NCI-H446 treated with DMSO at 0.1 percent for 48 hours (cell line): ENCODE measurements at places on chromosomes 16 and 17.

GRCh38 chr16:29665294-29666077 is 2.4 kb downstream of the SPN start:
- no peak for DNase-seq

DNA sequence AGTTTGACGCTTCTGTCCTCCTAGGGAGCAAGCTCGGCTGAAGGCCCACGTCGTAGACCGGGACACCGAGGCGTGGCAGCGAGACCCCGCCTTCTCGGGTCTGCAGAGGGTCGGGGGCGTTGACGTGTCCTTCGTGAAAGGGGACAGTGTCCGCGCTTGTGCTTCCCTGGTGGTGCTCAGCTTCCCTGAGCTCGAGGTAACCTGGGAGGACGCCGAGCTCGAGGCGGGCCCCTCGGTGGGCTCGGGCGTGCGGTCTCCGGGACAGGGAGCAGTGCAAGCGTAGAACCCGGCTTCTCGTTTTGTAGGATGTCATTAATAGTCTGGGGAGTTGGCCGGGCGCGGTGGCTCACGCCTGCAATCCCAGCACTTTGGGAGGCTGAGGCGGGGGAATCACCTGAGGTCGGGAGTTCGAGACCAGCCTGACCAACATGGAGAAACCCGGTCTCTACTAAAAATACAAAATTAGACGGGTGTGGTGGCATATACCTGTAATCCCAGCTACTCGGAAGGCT is 715 bp downstream of the ENDOV start:
- no peak for DNase-seq

DNA sequence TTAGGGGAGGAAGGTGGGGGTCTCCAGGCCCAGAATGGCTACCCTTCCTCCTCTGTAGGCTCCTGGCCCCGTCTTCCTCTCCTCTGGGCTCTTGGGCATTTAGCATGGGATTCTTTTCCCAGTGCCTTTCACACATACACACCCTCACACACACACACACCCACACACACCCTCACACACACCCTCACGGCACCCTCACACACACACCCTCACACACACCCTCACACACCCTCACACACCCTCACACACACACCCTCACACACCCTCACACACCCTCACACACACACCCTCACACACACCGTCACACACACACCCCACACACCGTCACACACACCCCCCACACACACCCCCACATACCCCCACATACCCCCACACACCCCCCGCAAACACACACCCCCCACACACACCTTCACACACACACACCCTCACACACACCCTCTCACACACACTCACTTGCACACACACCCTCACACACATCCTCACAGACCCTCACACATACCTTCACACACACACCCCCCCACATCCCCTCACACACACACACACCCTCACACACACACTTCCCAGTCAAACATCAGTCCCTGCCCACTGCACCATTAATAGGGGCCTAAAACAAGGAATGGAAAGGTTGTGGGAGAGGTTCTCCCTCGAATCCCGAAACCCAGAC is 845 bp downstream of the SGCA start:
- no peak for DNase-seq

DNA sequence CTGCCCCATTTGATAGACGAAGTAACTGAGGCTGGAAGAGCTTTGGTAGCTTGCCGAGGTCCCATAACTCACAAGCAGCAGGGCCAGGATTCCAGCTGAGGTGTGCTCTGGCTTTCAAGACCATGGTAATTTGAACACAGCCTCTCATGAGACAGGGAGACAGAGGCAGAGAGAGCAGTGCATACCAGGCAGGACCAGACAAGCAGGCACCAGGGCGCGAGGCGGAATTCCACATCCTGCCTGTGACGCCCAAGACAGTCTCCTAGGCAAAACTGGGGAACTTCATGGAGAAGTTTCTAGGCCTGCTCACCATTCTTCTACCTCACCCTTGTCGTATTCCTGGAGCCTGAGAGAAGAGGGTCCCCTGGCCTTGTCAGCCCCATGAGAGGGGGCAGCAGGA is 19.2 kb downstream of the SDK2 start:
- DNase-seq: no peak

DNA sequence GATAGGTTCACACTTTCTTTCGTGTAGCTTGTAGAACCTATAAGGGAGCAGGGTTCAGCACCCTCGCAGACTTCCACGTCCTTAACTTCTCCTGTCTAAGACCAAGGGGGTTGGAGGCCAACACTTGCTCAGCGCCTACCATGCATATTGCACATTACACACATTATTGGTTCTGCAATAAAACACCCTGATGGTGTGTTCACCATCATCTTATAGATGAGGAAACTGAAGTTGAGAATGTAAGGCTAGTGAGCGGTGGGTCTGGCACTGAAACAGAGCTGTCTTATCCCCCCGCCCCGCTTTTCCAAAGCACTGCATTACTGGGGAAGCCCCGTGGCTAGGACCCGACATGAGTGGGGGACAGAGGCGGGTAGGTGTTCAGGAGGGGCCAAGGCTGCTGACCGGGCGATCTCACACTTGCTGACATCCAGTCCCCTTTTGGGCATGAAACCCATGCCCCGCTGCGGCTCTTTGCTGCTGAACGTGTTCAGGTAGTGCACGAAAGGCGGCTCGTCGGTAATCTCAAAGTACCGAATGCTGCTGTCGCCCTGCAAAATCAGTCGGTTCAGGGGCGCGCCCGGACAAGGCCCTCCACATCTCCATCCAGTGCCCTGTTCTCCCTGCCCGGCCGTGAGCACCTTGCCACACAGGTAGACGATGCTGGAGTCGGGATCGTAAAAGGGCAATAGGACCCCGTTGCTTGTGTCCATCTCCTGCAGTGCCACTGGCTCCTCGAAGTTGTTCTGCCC is 6.2 kb downstream of the CORO6 start:
- DNase-seq: no peak

GRCh38 chr16:80948886-80949493 is 57.7 kb downstream of the CMC2 start:
- no peak for DNase-seq

GRCh38 chr16:75462806-75463205 is 1.7 kb downstream of the TMEM170A start:
- no peak for DNase-seq

DNA sequence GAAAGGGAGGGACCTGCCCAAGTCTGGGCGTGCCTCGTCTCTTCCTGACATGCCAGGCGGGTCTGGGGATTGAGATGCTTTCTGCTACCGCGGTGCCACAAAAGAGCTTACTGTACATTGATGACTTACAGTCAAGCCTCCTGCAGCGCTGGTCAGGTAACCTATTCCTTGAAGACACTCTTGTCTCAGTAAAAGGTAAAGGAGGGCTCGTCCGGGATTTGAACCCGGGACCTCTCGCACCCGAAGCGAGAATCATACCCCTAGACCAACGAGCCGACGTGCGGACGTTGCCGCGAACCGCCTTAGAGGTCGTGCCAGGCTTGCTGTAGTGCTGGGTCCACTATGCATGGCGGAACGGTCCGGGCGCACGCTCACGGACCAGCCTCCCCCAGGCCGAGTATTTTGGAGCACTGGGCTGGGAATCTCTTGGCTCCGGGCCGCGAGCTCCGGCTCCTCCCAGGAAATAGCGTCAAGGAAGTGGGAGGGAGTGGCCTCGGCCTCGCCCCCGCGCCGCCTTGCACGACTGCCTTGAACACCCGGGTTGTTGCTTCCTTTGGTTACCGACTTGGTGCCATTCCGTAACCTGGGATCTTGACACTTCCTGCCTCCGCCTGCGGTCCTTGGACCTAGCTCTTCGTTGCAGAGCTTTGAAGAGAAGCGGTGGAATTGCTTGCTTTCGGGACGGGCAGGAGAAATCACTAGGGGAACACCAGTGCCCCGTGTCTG is 12.4 kb upstream of the AURKB start:
- DNase-seq: peak; percentile 76

DNA sequence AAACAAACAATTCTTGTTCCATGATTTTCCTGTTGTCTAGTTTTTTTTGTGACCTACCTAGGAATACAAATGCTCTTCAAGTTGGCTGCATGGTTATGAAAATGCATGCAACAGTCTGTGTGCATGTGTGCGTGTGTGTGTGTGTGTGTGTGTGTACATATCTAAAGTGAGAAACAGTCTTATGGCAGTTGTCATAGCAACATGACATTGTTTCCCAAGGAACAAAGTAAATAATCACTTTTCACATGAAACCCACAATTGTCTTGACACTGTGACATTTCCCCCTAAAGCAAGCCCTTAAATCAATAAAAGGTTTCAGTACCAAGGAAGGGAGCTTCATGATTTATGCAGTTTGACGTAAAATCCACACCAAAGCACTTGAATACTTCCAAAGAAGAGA is 758.4 kb downstream of the CDH8 start:
- DNase-seq: no peak

DNA sequence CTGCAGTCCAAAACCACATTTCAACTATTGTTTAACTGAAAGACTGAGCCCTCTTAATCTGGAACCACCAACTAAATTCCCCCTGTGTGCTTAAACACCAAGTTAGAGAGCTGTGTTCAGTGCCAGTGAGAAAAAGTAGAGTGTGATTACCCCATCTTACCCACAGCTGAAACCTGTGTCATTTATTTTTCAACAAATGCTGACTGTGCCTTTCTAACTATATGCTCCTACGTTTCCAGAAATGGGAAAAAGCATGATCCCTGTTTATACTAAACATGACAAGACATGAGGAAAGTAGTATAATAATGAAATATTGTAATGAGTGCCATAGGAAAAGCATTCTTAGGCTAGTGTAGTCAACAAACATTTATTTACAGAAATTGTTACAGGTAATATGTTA is 7.4 kb upstream of the TOX3 start:
- no peak for DNase-seq

DNA sequence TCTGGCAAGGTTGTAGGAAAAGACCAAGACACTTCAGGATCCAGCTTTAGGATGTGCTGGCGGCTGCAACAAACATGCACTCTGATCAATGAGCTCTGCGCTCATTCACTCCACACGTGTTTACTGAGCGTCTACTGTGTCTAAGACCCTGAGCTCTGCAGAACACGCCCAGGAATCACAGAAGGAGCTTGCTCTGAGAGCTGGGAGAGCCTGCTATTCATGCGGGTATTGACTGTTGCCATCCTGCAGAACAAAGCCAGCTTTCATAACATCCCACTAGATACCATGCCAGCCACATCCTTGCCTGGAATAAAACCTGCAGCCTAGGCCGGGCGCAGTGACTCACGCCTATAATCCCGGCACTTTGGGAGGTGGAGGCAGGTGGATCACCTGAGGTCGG is 44.1 kb downstream of the NXN start:
- no peak for DNase-seq

DNA sequence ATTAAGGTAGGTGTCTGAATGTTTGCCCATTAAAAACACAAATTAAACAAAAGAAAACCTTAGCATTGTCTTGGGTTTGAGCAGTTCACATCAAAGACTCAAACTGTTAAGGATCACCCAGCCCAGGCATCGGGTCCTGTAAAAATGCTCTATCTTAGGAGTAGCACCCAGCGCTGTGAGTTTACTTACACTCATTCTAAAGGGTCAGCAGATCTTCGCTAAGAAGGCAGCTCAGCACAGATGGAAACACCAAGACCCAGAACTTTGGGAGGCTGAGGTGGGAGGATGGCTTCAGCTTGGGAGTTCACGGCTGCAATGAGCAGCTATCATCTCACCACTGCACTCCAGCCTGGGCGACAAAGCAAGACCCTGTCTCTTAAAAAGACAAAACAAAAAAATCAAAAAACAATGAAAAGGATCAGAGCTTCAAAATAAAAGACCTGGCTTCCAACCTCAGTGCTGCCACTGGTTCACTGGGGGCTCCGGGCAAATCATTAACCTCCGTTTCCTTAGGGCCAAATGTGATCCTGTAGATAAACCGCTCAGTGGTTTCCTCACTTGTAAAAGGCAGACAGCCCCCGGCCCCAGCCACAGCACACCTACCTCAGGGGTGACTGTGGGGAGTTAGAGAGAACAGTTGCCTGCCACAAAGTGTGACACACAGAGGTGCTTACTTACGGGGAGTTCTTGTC is 11.1 kb downstream of the COG1 start:
- no peak for DNase-seq

GRCh38 chr17:17356149-17356930 is 53.2 kb downstream of the NT5M start:
- peak; percentile 32 for DNase-seq

DNA sequence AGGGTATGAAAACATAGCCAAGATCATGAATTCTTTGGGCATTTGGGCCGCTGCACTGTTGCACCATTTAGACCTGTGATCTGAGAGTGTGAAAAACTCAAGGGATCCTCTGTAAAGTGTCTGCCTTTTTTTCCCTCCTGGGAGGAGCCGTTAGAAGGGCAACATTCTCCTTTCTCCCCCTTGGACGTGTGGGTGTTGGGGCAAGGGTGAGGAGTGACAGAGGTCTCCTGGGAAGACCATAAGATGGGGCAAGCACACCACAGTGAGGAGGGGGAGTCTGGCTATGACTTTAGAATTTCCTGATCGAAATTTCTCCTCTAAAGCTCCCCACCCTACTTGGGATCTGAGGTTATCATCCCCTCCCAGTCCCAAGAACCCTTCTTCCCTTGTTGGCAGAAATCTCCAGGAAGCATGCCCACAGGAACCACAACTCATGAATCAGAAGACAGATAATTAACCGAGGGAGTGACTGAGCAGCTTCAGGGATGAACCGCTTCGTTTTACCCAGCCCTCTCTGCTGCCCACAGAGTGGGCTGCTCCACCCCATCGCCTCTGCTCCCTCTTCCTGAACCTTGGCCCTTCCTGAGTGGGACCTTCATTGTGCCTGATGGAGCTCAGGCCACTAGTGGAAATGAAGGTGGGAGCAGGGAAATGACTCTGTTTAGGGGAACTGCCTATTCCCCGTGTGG is 4.2 kb downstream of the ITGB3 start:
- DNase-seq: no peak

- no peak for DNase-seq
Observed at GRCh38 chr17:8443756-8444155, 8.1 kb downstream of the NDEL1 start.

DNA sequence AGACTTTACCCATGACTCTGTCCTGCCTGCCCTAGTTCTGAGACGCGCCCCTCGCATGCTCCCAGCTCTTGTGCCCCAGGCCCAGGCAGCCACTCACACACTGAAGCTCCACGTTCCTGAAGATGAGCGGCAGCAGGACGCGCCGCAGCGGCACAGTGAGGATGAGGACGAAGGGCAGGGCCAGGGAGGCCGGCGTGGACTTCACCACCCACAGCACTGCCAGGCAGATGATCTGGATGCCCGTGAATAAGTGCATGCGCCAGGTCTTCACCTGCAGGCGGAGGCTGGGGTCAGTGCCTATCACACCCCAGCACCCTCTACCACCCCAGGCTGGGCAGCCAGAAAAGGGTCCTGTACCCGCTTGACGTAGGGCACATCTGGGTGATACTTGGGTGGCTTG is 16.9 kb downstream of the SLC4A1 start:
- no peak for DNase-seq

GRCh38 chr17:15271741-15272140 is 6.6 kb upstream of the PMP22 start:
- no peak for DNase-seq

GRCh38 chr17:60554377-60554788 is 28.3 kb upstream of the APPBP2 start:
- DNase-seq: no peak
